Daoy (cell line): ENCODE measurements at places on chromosomes 2 and 18. TPM values are rescaled to one million over a fixed set of nuclear protein-coding genes. Genes with fewer than 3 reads are reported as not detected.

SLC40A1 gene
- total RNA-seq: 2.3 and 5.6 TPM in 2 replicates

KDSR gene
- total RNA-seq: 22.7 and 26.2 TPM in 2 replicates

SLC25A12 gene
- 23.1 and 23.8 TPM in 2 replicates for total RNA-seq

ATOH8 gene
- total RNA-seq: 10.0 and 17.7 TPM in 2 replicates

ESPNL gene
- total RNA-seq: 0.40 and 0.54 TPM in 2 replicates

GALNT3 gene
- total RNA-seq: 4.7 and 9.3 TPM in 2 replicates
